Hematopoietic multipotent progenitor cell (in vitro differentiated cells): ENCODE measurements at places on chromosomes 7 and 10.

GRCh38 chr7:128022631-128023532 lies 8.4 kb downstream of the LRRC4 start:
- DNase-seq, result no peak

DNA sequence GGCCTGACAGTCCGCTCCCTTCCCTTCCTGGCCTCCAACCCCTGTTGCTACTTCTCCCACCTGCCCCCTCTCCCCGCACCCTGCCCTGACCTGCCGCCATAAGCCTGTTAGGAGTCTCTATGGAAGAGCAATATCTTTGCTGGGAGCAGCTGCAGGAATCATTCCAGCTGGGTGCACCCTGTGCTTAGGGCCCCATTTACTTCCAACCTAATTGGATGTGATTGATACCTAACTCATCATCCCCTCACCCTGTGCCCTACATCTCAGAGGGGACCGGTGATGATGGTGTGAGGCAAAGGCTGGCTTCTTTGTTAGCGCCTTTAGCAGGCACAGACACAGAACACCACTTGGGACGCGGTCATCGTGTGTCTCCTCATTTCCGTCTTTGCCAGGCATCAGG lies 80.0 kb upstream of the FAM180A start:
- no peak for DNase-seq

- no peak for DNase-seq
Measured at GRCh38 chr10:108049668-108050067, 885.2 kb upstream of the SORCS1 start.

DNA sequence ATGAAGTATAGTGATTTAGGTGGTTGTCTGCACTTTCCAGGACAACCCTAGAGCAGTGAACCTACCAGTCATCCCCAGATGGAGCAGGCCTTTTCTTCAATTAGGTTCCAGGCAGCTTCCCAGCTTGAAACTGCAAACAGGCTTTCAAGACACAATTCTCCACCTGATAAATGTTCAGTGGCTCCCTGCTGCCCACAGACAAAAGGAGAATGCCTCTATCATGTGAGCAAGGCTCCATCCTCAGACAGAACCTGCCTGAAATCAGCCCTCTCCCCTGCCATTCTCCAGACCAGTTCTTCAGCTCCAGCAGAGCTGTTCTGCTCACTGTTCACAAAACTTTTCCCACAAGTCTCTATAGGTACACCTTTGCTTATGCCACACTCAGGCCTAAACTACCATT lies 22.1 kb downstream of the RELN start:
- no peak for DNase-seq

DNA sequence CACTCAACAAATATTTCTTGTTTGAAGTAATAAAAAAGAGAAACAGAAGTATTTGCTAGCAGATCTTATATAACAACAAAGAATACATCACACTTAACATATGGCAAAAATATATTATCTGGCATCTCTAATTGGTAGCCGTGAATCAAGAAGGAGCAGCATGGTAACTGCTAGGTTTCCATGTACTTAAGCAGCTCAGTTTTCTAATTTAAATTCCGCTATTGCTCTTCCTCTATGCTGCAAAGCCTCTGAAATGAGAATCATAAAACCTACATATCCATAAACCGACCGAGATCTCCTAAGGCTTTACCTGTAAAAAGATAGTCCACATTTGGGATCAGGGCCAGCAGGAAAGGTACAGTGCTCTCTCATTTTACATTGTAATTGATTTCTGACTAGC lies 76.6 kb upstream of the PTPRZ1 start:
- DNase-seq, result no peak

GRCh38 chr10:1163204-1163660 lies 107.0 kb downstream of the WDR37 start:
- DNase-seq, result no peak

DNA sequence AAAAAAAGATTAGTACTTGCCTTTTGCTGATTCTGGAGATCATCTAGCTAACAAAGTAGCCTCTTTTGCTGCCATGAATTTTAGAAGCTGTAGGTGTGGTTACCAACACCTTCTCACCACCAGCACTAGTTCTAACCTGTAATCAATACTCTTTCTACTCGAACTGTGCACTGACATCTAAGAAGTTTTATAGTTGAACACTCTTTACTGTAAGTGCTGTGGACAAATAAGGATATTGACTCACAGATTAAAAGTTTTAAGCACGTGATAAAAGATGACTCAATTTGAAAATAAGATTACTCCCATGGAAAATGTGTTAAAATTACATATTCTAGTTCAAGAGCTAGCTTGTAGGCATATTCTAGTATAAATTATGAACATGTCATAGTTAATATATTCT lies 89.9 kb downstream of the REEP3 start:
- DNase-seq, result no peak
